PC-9 (cell line): ENCODE measurements at places on chromosomes 7 and 10. TPM values are rescaled to one million over a fixed set of nuclear protein-coding genes. Genes with fewer than 3 reads are reported as not detected.
A peak's percentile ranks its signal among the peaks of the same experiment; 100 is the strongest.

DNA sequence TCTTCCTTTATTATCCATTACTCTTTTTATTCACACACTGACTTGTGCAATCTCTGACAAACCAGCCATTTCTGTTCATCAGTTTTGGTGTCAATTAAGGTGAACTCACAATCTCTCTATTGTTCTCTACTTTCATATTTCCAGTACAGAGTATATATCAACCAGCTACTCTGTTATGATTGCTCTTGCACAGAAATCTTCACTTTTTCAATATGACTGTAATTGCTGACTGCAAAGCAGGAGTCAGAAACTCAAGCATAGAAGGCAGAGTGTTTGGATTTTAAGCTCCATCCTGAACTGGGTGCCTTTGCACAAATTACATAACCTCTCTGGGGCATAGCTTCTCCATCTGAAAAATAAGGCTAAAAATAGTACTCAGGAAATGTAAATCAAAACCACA is 1042.0 kb downstream of the GRM8 start:
- H3K27me3 ChIP-seq = no peaks in the 10 kb centered on the region
- no peak overlapping the region for H3K4me3 ChIP-seq
- DNase-seq = no peak
- H3K36me3 ChIP-seq = no peaks in the 10 kb centered on the region

- H3K27me3 ChIP-seq = no peaks in the 10 kb centered on the region
- no peaks in the 10 kb centered on the region for H3K4me1 ChIP-seq
- no peak overlapping the region for H3K4me3 ChIP-seq
- no peak for DNase-seq
- no peak overlapping the region for H3K27ac ChIP-seq
- peaks cover 16% of the 10 kb centered on the region for H3K36me3 ChIP-seq
Measured at GRCh38 chr10:73065441-73065840, 31.2 kb downstream of the P4HA1 start.

DNA sequence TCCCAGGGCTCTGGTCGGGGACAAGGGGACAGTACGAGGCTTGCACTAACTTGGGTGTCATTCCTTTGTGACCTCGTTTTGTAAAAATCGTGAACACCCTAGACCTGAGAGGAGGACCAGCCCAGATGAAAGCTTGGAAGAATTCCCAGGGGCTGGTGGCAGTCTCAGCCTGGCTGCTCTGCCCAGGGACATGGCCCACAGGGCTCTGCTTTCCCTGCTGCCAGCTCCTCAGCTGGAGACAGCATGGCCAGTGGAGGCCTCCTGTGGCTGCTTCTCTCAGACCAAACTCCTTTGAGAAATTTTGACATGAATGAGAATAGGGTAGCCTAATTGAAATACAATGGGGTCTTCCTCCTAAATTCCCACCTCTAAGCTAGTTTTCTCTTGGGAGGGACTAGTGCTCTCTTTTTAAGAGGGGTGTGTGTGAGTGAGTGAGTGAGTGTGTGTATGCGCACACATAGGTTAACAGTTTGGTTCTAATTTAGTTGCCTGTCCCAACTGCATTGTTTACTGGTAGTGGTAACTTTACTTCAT is 140.3 kb upstream of the EFCAB10 start:
- no peaks in the 10 kb centered on the region for H3K27me3 ChIP-seq
- DNase-seq = no peak
- peaks cover 29% of the 10 kb centered on the region for H3K4me1 ChIP-seq
- no peak overlapping the region for H3K27ac ChIP-seq

The ACTL6B gene
- total RNA-seq = not detected in 2 replicates

- peak overlapping the region; percentile 89 for H3K4me3 ChIP-seq
- DNase-seq = no peak
- no peaks in the 10 kb centered on the region for H3K27me3 ChIP-seq
- peak overlapping the region; percentile 81 for H3K27ac ChIP-seq
- H3K36me3 ChIP-seq = peaks cover 5% of the 10 kb centered on the region; the same call in 1 of the 2 replicates
- peaks cover 19% of the 10 kb centered on the region for H3K4me1 ChIP-seq
Measured at GRCh38 chr10:69179089-69179742, 818 bp upstream of the SUPV3L1 start.

DNA sequence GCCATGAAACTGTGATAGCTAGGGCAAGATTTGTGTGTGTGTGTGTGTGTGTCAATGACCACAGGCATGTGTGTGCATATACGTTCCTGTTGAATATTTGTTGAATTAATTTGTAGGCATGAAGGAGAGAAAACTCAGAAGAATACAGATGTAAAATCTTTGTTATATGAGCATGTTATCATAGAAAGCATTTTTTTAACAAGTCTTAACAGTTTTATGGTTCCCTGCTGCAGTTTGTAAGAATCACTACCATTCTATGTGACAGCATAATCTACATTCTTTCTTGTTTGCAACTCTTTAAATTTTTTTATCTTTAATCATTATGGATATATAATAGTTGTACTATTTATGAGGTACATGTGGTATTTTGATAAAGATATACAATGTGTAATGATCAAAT is 130.3 kb downstream of the CD36 start:
- H3K27me3 ChIP-seq = no peaks in the 10 kb centered on the region
- H3K4me3 ChIP-seq = no peak overlapping the region
- DNase-seq = no peak
- H3K27ac ChIP-seq = no peak overlapping the region

The SPDYE11 gene
- total RNA-seq = not detected in 2 replicates

DNA sequence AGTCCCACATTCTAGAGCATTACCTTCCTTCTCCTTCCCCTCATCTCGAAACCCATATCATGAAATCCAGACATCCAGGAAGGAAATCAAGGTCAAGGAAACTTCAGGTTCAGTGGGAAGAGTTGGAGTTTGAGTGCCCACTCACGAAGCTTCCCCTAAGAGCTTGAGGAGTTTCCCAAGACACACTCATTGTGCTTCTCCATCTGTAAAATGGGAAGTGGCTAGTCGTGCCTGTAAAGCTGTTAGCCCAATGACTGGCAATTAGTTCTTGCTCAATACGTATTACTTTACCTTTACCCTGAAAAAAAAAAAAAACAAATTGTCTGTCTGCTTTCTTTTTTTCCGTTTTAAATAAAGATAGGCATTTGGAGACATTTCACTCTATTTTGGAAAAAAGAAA is 42.3 kb downstream of the GPAM start:
- no peaks in the 10 kb centered on the region for H3K27me3 ChIP-seq
- no peak overlapping the region for H3K27ac ChIP-seq
- H3K4me1 ChIP-seq = no peaks in the 10 kb centered on the region
- no peak overlapping the region for H3K4me3 ChIP-seq
- DNase-seq = no peak
